ENCODE measurements at places on chromosomes 1 and 21.
A peak's percentile ranks its signal among the peaks of the same experiment; 100 is the strongest.

DNA sequence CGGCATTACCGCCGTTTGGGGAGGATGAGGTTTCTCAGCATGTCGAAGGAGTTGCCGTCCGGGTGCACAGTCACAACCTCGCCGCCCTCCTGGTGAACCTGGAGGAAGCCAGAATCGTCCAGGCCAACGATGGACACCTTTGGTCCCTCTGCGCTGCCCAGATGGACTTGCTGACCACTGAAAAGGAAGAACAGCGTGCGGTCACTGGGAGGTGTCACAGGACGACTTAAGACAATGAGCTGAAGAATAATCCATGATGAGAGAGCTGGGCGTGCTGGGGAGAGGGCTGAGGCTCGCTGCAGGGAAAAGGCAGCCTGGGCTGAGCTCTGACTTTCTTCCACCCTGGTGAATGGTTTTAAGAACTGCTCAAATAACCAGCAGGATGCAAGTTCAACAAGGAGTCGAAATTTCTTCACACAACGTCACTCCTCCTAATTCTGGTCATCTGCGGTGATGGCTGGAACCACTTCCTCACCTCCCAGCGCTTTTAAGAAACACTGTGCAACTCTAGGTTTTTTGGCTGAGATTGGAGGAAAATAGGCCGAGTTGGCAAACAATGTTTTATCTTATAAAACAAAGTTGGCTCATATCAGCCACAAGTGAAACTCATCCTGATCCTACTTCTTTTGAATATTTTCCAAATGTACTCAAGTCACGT lies 55.5 kb downstream of the SIM2 start:
- DNase-seq: no peak

GRCh38 chr1:172180501-172181285 lies 239.8 kb upstream of the C1orf105 start:
- DNase-seq: peak; percentile 39

DNA sequence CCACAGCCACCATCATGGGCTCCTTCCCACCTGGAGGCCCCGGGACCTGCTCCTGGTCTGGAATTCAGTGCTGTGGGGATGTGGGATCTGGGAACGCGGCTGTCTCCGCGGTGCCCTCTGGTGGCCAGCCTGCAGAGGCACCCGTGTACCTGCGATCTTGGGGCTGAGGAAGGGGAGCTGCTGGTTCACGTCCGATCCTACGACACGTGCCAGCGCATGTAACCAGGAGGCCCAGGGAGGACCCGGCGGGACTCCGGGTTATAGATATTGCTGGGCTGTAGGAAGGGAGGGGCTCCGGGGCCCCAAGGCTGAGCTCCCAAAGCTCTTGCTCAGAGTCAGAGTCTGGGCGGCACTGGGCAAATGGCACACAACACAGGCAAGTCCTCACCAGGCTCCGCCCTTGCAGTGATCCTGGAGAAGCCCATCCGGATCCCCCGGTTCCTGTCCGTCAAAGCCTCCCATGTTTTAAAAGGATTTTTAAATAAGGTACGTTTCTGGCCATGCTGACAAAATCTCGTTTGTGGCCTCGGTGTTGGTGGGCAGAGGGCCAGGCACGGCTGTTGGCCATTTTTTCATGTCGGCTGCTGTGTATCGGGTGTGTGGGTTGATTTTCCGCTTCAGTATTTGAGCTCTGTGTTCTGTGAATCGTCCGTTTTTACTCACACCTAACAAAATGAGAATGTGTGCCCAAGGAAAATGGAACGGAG lies 20.1 kb downstream of the FAAP20 start:
- peak; percentile 54 for DNase-seq

GRCh38 chr1:84538599-84538998 lies 32.2 kb upstream of the GNG5 start:
- no peak for DNase-seq

- peak; percentile 67 for DNase-seq
These were observed 876 bp downstream of the RAB29 start for GRCh38 chr1:205774198-205775014.

GRCh38 chr1:98336472-98337083 lies 324.9 kb upstream of the SNX7 start:
- no peak for DNase-seq

GRCh38 chr1:41504114-41505035 lies 19.9 kb upstream of the EDN2 start:
- no peak for DNase-seq

- DNase-seq: no peak
These were observed 24.0 kb upstream of the C1orf21 start for GRCh38 chr1:184362876-184363275.

GRCh38 chr1:244155661-244156060 lies 104.6 kb downstream of the ZBTB18 start:
- no peak for DNase-seq

DNA sequence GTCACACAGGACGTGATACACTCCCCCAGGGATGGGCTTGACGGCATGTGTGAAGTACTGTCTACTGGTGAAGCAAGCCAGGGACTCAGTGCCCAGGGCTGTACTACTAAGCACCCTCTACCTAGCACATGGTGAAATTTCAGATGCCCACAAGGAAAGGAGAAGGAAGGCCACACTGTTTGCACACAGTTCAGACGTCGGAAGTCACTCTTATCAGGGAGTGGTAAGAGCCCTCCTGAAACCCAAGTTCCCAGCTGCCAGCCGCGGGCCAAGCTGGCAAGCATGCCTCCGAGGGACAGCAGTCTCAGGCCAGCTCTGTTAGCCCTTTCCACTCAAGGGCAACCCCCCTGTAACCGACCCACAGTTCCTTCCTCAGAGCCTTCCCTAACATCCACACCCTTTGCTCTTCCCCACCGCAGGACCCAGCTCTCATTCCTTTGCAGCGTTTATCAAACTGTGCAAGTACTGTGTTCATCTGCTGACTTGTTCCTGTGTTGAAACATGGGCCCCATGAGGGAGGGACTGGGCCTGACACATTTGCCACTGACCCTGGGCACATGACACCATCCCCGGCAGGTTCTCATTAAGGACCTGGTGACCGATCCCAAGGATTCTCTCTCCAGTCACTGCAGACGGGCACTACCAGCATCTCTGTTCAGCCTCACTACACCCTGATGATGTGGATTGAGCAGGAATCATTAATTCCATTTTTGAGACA lies 58.5 kb downstream of the SLC66A1 start:
- no peak for DNase-seq

GRCh38 chr1:179753061-179753460 lies 10.0 kb downstream of the FAM163A start:
- DNase-seq: no peak

GRCh38 chr1:56320464-56321149 lies 258.8 kb downstream of the PLPP3 start:
- no peak for DNase-seq

GRCh38 chr1:171217658-171218443 lies 30.4 kb upstream of the FMO1 start:
- no peak for DNase-seq

DNA sequence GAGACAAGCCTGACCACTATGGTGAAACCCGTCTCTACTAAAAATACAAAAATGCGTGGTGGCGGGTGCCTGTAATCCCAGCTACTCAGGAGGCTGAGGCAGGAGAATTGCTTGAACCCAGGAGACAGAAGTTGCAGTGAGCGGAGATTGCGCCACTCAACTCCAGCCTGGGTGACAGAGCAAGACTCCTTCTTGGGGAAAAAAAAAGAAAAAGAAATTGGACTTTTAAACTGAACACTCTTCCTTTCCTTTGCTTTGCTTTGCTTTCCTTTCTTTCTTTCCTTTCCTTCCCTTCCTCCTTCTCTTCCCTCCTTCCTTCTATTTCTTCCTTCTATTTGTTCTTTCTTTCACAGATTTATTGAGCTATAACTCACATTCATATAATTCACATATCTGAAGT lies 43.3 kb upstream of the PUM1 start:
- DNase-seq: no peak

DNA sequence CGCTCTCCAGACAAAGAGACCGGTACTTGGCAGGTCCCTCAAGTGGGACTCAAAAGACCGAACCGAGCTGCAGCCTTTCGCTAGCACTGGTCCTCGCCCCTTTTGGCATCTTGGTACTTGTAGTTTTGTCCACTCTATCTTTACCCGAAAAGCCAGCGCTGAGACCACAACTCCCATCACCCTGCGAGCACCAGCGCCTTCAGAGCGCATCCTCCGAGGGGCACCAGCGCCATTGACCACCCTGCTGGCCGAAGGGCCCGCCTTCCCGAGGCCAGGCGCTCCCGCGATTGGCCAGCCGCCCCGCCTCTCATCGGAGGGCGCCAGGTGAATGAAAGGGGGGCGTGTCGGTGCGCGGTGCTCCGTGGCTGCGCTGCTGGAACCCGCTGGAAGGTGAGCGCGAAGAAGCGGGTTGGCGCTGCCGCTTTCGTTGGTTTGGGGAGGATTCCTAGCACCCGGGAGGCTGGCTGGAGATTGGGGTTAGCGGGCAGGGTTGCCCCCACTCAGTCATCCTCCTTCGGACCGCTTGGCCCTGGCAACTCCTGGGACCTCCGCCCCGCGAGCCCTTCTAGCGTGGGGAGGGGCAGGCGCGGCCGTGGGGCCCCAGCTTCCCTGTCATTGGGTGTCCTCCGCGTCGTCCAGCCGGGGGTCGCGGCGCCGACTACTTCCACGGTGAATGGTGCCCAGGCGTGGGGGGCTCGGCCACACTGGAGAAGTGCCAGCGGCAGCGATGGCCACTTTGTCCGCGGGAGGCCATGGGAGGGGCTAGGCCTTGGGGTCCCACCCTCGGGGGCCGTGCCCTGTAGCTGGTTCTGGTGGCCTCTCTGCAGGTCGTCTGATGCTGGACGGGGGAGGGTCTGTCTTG lies at the start of gene ZBTB8B:
ZBTB8B (plus strand) TSS at position 357 of the 862 bp plus-strand sequence. CDS start 5,553 bp downstream, outside the sequence.
- peak; percentile 71 for DNase-seq

DNA sequence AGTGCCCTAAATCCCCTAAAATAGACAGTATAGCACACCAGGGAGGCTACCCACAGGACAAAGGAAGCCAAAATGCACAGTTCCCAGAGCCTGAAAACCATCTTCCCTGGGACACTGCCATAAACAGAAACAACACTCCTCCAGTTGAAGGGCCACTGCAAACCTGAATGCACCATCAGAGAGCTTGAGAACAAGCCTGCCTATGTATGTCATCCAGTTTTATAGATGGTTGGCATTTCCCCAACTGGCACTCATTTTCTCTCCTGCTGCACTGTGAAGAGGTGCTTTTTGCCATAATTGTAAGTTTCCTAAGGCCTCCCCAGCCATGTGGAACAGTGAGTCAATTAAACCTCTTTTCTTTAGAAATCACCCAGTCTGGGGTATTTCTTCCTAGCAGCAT lies 169.0 kb downstream of the AGBL4 start:
- no peak for DNase-seq

DNA sequence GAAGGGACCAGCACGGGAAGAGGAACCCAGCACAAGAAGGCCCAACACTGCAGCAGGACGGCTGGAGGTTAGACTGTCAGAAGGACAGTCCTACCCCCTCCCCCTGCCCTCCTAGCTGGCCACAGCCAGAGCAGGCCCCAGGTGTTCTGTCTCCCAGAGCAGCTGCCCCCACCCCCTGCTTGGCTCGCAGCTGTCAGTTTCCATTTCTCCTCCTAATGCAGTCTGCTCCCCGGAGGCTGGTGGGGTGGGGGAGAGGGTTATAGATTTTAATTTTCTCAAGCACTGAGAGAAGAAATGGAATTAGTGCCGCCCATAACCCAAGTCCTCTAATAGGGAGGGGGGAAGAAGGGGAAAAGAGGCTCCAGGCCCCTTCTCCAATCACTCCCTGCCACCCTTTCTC lies 13.0 kb upstream of the PEAR1 start:
- no peak for DNase-seq
